ENCODE measurements at places on chromosomes 3 and 15. TPM values are rescaled to one million over a fixed set of nuclear protein-coding genes. Genes with fewer than 3 reads are reported as not detected.

SNTN gene
- total RNA-seq = 0.29 TPM

SLC28A2 gene
- not detected for total RNA-seq

ADGRG7 gene
- 1.4 TPM for total RNA-seq

TRH gene
- not detected for total RNA-seq

- peak; percentile 32 for DNase-seq
Measured at GRCh38 chr3:115146418-115147328, at the start of gene ZBTB20. Gene ZBTB20, minus strand, starts transcription at chr3:115147288.

GRCh38 chr3:37094636-37095035, 79.7 kb downstream of the LRRFIP2 start:
- no peak for DNase-seq

DNA sequence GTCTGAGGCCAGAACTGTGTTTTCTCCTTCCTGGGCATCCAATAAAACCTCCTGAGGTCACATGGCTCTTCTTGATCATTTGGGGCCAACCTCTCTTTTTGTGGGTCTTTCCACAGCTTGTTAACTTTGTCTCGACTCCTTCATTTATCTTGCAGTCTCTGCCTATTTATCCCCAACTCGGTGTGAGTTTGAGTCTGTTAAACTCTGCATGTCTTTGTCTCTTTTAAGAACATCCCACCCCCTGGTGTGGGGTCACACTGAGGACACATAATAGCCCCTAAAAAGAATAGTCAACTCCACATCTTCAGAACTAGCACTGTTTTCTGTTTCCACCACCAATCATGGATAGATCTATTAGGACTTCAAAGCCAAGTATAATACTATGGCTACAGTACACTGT, 187.2 kb downstream of the TLE3 start:
- DNase-seq = no peak

Data from Calu3 (cell line).